ENCODE measurements at places on chromosomes 16 and 17.
A peak's percentile ranks its signal among the peaks of the same experiment; 100 is the strongest.

GRCh38 chr16:54462771-54463170 is 176.2 kb upstream of the IRX3 start:
- DNase-seq: no peak

- DNase-seq: no peak
Measured at GRCh38 chr16:28935346-28935745, 3.6 kb downstream of the CD19 start.

DNA sequence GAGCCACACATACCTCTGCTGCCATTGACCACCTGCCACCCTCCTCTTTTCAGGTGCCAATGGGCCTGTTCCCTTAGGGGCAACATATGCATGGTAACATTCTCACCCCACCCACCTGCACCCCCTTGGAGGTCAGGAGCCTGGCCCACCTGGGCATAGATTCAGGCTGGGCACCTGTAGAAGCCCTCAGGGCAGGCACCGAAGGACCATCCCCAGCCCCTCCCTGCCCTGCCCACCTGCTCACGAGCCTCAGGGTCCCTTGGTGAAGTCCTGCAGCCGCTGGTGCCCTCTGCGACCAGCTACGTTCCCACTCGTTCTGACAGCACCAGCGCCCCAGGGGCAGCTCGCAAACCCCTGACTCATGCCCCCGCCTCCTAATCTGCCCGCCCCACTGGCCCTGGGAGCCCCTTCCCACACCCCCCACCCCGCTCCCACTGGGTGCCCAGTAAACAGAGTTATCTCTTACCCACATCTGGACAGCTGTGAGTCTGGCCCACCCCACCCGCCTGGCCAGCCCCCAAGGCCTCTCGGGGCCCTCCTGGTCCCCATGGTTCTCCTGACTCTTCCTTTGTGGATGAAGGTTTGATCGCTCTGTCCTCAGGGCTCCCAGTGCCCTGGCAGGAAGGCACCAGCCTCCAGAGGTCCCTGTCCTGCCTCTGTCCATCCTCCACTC is at the start of gene SLC4A1:
Gene SLC4A1 (minus strand): TSS at position 318 of the 673 bp plus-strand sequence. CDS start 5,269 bp downstream, outside the sequence.
- DNase-seq: no peak

DNA sequence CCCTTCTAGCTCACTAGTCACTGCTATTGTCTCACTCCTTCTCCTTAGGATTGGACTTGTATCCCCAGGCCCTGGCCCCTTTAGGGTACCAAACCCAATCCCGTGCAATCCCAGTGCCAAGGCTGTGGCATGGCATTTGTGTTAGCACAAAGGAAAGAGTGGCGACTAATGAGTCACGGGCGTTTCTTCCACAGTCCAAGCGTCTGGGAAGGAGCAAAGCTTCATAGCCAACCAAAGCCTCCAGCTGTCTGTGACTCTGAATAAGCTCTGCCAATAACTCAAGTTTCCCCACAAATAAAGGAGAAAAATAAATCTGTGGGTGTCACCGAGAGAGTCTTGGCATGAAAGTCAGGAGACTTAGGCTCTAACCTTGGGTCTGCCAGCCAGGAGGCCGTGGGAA is 54.6 kb upstream of the COX10 start:
- DNase-seq: no peak

- DNase-seq: peak; percentile 29
Measured at GRCh38 chr16:81567987-81568748, 123.6 kb downstream of the CMIP start.

- no peak for DNase-seq
Measured at GRCh38 chr16:4656221-4656620, 31.6 kb downstream of the MGRN1 start.

DNA sequence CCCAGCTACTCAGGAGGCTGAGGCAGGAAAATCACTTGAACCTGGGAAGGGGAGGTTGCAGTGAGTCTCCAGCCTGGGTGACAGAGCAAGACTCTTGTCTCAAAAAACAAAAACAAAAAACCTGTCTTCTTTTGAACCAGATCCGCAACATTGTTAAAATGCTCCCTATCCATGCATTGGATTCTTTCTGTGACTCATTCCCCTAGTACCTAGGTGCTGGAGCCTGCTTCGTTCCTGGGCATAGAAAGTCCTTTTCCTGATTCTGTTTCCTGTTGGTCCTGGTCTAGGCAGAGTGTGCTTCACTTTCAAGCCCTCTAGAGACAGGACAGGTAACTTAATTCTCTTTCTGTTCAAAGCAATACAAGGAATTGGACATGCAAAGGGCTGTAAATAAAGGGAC is 5.2 kb downstream of the EPN2 start:
- no peak for DNase-seq

DNA sequence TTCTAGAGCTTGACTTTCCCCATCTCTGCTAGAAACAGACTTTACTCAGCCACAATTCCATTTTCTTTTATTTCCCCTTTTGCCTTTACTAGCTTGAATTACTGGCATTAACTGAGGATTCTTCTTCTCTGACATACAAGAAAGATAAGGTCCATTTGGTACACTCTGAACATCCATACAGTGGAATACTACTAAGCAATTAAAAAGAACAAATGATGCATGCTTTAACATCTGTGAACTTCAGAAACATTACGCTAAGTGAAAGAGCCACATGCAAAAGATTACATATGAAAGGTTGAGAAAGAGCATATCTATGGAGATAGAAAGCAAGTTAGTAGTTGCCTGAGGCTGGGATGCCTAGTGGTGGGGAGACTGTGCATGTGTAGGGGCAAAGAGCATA is 130.9 kb downstream of the PPM1E start:
- DNase-seq: no peak

DNA sequence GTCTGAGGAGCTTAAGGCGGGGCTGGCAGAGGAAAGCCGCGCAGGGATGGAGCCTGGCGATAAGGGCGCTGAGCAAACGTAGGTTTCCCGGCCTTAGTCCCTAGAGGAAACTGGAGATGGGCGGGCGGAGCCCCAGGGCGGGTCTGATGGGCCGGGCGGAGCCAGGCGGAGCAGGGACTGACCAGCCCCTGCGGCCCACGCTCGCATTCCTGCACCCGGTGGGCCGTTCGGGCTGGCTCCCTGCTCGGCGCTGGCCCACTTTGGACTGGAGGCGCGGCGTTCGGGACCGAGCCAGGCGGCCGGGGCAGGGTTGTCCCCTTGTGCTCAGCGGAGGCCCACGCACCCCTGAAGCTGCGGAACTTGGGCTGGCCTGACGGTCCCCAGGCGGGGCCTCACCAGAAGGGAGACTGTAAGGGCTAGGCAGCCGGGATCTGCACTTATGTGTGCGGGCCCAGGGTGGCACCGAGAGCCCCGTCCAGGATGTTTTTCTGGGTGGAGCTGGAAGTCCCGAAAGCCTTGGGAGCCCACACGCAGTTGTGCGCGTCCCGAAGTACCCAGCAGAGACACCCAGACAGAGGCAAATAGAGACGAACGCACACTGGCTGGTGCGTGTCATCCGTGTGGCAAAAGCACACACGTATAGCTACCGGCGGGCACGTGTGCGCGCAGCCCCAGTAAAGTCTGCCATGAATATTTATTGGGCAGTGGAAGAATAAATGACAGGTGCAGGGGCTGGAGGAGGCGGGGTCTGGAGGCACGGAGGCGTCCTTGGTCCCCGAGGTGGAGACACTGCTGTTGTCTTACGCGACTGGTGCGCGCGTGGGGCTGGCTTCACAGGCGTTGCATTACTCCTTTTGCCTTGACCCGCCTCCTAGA is 1.4 kb downstream of the PYDC1 start:
- no peak for DNase-seq

DNA sequence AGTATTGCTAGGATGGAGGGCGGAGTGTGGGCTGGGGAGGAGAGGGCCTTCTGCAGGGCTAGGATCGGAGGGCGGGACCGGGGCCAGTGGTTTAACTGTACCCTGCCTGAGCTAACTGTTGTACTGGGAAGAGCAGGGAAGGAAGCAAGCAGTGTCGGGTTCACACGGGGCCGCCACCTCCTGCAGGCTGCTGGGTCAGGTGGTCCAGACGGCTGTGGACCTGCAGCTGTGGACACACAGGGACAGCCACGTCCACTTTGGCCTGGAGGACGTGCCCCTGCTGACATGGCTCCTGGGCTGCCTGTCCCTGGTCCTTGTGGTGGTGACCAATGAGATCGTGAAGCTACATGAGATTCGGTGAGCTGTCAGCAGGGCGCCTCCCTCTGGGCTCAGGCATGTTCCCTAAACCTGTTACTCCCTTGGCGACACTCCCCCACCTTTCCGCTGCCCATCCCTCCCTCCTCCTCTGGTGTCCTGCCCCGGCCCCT is 16.6 kb downstream of the CASKIN2 start:
- no peak for DNase-seq

- no peak for DNase-seq
Measured at GRCh38 chr17:42979511-42980273, at the start of gene PTGES3L. Gene PTGES3L (minus strand): TSS chr17:42980080. CDS start chr17:42980053, 27 bp downstream.

DNA sequence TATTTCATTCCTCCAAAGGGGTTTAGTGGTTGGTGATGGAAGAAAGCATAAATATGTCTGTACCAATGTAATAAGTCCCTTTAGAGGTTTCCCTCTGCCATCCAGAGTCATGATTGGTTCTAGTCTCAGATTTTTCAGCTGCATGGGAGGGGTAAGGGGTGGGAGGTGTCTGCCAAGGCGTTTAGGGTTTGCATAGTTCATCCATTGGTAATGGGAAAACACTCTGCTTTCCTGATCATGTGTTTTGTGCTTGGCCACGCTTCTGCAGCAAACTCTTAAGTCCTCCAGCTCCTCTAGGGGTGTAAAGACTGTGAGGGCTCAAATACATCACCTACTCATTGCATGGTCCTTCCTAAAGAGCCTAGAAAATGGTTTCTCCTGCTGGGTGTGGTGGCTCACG is 29.8 kb downstream of the LIG3 start:
- no peak for DNase-seq

GRCh38 chr17:28871056-28871579 is 16.3 kb downstream of the ERAL1 start:
- DNase-seq: peak; percentile 77

- DNase-seq: no peak
Measured at GRCh38 chr16:89323120-89323960, 105.8 kb downstream of the ZNF778 start.

- DNase-seq: no peak
Measured at GRCh38 chr17:17877529-17878358, 41.0 kb upstream of the SREBF1 start.

- DNase-seq: no peak
Measured at GRCh38 chr16:31196324-31197088, 6.1 kb downstream of the PYCARD start.

DNA sequence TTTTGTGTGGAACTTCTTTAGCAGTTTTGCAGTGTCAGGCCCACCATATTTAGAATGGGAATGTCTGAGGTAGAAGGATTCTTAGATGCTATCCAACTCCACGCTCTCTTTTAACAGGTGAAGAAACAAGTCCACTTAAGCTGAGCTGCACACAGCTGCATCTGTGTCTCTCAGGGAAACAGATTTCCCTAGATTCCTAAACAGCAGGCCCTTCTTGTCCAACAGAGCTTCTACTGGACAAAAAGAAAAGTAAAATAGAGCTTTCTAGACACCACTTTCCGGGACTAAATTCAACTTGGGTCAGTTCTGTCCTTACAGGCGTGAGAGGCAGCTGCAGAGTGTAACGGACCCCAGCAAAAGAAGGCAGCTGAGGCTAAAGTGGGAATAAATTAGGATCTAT is 51.7 kb downstream of the SNX11 start:
- no peak for DNase-seq

DNA sequence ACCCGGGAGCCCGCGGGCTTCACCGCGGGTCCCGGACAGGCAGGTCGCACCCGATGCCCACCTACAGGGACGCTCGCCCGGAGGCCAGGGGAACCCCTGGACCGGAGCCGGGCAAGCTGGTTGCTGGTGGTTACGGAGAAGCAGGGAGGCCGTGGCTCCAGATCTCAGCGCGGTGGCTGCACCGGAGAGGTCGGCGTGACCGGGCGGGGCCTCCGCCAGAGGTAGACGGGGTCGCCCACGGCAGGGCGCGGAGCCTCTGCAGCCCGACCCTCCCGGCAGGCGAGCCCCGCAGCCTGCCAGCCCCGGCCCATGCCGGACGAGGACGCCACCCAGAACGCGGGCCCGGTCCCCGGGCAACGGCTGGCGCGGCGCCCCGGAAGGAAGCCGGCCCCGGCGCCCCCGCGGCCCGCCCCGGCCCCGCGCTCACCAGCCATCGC is 341 bp downstream of the PCYT2 start:
- no peak for DNase-seq

DNA sequence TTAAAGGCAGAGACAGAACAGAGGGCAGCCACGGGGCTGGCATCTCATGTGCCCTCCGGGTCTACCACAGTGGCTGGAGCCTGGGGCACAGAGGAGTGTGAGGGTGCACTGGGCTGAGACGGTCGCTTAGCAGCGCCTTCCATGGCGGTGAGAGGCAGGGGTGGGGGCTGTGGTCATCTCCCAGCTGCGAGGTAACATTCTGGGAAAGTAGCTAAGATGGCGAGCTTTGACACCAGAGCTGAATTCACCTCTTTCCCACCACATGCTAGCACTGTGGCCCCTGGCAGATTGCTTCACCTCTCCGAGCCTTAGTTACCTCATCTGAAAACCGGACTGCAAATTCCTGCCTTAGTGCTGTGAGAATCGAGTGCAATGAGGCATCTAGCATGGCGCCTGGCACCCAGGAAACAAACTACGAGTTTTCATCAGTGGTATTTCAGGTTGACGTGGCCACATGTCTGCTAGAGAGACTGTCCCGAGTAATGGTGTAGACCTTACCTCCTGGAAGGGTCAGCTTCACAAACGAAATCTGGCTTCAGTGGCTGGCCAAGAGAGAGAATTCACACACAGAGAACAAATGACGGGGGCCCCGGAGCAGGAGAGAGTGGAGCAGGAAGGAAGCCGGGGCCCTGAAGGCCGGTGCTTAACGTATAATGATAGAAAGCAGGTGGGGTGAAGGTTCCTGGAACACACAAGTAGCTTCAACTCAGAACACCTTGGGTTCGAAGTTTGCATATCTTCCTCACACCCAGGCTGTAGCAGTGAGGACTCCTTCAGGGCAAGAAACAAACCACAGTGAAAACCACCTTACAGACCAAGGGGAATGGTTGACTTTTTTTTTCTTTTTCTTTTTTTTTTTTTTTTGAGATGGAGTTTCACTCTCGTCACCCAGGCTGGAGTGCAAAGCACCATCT is 63.9 kb upstream of the RPH3AL start:
- DNase-seq: peak; percentile 81

GRCh38 chr17:74192950-74193781 is 10.3 kb upstream of the RPL38 start:
- DNase-seq: no peak

DNA sequence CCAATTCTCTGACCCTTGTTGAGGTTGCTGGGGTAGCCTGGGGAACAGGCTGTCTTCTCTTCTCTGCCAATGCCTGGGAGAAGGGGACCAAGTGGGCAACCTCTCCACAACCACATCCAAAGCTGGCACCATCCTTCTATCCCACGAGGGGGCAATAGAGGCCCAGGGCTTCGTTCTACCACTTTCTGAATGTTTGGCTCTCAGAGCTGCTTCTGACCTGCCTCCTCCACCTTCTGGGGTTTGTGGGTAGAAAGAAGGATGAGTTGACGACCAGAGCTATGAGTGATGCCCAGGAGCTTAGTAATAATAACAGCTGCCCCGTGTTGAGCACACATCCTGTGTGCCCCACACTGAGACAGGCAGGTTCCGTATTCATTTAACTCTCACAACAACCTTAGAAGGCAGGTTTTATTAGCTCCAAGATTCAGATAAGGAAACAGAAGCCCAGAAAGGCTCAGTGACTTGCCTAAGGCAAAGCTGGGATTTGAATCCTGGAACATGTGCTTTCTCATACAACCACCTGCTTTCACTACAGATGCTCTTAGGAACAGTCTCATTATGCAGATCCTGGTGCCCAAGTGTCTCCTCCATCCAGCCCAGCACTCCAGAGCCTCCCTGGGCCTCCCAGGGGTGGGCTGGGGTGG is 11.1 kb downstream of the TSPOAP1 start:
- DNase-seq: peak; percentile 92

GRCh38 chr17:66348584-66349165 is 46.3 kb downstream of the PRKCA start:
- peak; percentile 77 for DNase-seq
